ENCODE measurements at places on chromosomes 2 and 18.

DNA sequence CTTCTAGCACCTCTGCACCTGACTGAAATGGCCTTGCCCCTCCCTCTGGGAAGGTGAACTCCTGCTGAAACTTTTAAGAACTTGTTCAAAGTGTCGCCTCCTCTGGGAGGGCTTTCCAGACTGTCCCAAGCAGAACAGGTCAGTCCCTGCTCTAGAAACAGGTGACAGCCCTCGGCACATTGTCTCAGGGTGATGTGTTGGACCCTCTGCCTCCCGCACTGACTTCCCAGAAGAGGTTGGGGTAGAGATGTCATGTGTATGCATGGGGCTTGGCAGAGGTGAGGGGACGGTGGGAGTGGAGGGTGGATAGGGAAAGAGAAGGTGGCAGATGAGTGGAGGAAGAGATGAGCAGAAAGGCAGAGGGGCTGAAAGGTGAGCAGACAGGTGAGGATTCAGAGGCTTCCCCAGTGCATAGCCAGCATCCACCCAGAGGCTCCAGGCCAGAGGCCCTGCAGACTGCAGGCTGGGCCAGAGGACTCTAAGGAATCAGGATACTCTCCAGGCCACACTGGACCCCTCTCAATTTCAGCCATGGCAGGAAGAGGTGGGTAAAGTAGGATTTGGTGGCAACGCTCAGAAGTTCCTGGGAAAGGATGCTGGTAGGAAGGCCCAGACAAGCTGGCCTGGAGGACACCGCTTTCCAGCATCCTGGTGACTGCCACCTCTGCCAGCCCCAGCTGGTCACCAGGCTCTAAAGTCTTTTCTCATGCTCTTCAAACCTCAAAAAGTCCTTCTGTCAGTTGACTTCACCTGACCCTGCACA lies 24.8 kb upstream of the TNS1 start:
- DNase-seq: no peak

GRCh38 chr2:235377176-235377575 lies 116.7 kb upstream of the AGAP1 start:
- no peak for DNase-seq

DNA sequence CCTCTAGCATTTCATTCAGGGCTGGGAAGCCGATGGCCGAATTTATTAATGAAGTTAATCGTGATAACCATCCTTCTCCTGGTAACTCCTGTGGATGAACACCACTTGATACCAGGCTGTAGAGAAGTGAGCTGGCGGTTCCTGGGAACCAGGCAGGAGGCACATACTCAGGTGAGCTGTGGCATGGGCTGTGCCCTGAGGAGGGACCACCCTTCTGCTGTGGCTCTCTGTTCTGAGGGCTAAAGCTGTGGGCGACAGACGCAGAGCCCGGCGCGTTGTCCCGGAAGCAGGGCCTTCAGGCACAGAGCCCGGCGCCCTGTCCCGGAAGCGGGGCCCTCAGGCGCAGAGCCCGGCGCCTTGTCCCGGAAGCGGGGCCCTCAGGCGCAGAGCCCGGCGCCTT lies 462.3 kb upstream of the SALL3 start:
- DNase-seq: no peak

DNA sequence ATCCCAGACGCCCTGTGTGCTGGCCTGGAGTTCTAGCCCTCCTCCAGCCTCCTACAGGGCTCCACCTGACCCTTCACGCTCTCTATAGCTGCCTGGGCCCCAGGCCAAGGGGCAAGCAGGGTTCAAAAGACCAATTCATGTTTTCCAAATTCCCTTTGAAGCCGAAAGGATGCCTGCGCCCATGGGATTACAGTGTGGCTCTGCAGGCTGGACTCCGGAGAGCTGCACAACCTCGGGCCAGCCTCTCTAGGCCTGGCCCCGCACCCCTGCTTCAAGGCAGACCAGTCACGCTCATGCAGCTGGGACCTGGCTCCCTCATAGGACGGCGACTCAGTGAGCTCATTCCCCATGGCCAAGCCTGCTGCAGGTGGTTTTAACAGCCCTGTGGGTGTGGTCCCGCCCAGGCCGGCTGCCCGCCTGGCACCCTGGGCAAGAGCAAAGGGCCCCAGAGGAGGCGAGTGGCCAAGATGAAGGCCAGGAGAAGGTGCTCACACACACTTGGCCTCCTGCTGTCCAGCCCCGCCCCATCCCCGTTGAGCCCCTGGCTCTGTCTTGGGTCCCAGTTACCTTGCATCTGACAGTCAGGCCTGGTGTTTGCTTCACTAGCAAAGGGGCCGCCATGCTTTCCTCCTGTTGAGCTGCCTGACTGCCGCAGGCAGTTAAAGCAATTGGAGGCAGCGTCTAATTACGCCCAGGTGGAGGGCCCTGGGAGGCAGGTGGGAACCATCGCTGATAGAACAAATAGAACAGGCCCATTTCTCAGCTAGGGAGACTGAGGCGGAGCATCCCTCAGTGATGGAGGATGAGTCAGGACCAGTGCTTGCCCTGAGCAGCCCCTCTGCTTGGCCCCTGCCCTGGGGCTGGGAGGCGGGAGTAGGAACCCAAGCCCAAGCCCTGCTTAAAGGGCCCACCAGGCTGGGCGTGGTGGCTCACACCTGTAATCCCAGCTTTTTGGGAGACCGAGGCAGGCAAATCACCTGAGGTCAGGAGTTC lies 56.9 kb downstream of the SMAD7 start:
- no peak for DNase-seq

GRCh38 chr2:60707750-60708371 lies 48.2 kb upstream of the PAPOLG start:
- DNase-seq: no peak

- DNase-seq: no peak
These were observed 1948.4 kb upstream of the PIK3C3 start for GRCh38 chr18:40006634-40007033.

GRCh38 chr18:77086656-77087392 lies 45.8 kb downstream of the MBP start:
- no peak for DNase-seq

- DNase-seq: no peak
These were observed 184.1 kb upstream of the ACVR2A start for GRCh38 chr2:147660680-147661079.

DNA sequence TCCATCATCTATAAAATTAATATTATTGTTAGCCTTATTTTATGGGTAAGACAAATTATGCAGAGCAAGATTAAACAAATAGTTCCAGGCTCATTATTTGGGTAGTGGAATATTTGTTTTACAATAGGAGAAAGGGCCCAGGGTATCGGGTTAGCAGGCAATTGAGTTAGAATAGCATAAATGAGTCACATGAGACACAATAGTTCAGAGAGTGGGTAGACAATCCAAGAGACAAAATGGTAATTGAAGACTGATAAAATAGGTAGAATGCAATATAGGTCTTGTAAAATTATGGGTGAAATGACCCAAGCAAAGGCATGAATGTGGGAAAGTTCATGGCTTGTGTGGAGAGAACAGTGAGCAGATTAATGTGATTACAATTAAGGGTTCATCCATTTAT lies 790.9 kb upstream of the GCFC2 start:
- DNase-seq: no peak

DNA sequence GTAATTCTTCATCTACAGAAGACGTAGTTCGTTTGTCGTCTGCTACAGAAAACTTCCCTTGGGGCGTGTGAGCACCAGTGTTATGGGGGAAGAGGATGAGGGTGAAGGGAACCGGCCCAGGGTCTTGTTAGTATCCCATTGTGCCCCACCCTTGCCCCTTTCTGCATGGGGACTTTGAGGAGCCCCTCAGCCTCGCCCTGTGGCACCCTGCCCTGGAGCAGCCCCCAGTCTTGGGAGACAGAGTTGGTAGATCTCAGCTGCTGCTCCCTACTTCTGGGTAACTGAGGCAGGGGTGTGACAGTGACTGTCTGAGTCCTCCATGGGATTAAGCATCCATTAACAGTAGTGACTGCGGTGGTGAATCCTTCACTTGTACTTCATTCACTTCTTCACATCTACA lies 50.1 kb downstream of the RNF144A start:
- no peak for DNase-seq

DNA sequence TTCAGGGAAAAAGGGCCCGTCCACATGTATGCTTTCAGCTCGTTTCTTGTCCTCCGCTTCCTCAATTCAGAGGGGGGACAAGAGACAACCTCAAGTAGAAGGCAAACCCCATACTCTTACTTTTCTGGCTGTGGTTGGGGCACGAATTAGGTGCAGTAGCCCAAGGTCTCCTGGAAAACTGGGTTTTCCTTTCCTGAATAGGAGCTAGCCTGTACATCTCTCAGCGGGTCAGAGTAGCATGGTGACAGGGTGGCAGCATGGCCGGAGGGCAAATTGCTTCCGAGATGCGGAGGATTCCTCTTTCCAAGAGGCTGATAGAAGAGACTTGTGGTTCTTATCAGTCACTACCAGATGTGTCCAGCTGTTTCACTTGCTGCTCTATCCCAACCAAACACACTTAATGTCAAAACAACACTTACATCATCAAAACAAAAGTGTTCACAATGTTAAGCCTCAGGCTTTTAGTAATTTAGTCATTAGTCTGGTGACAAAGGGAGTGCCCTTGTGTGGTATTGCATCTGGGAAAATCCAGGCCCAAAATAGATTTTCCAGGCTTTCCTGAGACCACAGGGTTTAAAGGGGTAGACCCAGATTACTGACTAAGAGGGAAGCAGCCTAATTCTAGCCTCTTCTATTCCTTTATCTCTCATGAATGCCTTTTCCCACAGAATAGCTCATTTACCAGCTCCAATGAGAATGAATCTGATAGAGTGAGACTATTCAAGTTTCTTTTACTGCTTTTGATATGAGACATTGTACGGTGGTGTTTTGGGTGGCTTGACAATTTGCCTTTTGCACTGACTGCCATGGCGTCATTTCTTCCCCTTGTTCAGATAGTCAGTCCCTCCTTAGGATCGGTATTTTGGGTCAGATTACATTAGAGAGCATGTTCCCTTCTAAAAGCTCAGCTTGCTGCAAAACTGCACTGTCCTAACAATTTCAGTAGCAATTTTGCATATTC lies 162.0 kb downstream of the LTBP1 start:
- no peak for DNase-seq

- no peak for DNase-seq
These were observed 273.6 kb downstream of the SETBP1 start for GRCh38 chr18:44954257-44954656.

DNA sequence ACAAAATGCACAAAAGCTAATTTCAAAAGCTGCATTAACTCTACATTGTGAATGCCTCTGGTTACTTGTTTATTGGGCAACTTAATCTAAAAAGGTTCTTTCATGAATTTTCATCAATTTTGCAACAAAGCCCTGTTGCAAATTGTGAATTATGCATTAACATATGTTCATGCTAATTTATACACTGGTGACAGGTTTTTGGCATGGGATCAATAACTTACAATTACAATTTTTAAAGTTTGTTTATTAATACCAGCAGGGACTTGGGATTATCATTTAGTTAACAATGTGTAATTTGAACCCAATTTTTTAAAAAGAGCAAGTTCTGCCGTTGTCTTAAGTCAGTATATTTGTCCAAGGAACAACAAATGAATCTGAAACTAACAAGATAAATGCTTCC lies 183.6 kb downstream of the DCC start:
- no peak for DNase-seq

DNA sequence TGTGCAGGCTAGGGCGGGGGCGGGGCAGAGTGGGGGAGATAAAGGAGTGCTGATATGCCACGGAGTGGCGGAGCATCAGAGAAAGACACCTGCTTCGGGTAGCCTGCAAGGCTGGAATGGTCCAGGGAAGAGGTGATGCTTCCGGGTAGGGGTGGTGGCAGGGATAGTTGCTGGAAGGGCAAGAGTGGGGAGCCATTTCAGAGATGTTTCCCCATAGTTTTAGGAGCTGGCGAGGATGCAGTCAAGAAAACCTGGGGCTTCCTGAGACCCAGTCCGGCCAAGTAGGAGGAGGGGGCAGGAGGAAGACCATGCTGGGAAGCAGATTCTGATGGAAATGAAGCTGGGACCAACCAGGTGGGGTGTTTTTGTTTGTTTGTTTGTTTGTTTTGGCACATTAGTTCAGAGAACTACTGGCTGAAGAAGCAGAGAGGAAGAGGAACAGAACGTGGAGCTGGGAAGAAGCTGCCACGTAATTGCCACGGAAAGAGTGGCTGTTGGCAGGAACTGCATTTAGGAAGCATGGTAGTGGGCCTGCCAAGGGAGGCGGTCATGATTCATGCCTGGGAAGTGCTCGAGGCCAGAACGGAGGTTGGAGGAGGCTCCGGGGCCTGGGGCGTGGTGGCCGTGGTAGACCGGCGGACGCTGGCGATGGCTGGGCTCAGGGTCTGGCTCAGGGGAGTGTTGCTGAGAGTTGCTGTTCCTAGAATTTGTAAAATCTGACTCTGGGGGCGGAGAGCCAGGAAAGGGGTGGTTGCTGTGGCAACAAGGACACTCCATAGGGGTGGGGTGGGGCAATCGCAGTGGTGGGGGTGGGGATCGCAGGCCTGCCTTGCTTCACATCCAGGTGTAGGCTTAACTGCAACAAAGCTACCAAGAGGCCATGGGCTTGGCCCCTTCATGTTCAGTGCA lies 8.6 kb upstream of the INPP5D start:
- no peak for DNase-seq

DNA sequence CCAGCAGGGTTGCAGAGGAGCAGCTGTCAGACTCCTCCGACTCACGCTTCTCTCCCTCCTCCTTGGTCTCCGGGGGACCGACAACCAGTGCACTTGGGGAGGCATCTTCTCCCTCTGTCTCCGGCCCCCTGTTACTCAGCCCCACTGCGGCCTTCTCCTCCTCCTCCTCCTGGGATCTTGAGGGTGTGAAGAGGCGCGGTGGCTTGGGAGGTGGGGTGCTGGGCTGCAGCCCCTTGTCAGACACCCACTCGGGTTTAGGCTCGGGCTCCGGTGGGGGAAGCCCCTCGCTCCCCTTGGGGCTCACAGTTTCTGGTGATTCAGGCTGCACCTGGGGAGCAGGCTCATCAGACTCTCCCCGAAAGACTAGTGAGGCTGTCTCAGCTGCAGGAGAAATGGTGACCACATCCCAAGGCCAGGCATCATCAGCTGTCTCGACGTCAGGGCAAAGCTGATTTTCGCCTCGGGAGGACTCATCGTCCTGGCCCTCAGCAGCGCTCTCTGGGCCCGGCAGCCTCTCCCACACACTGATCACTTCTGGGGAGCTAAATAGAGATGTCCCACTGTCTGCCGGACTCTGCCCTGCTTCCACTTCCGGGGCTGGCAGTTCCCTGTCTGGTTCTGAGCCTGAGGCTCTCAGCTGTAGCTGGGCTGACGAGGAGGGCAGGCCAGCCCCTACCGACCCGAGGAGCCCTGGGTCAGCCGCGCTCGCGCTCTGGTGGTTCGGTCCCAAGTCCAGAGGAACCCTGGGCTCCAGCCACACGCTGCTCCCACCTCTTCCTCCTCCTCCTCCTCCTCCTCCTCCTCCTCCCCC lies 9.0 kb upstream of the SFXN5 start:
- DNase-seq: no peak

- no peak for DNase-seq
These were observed 59.0 kb downstream of the BIN1 start for GRCh38 chr2:127047716-127048617.

Measured in anterior cingulate cortex (tissue), 58 donors.